ENCODE measurements at places on chromosomes 11 and 22. TPM values are rescaled to one million over a fixed set of nuclear protein-coding genes. Genes with fewer than 3 reads are reported as not detected.

- no peak for DNase-seq
Observed at GRCh38 chr22:37386441-37386840, 40.8 kb downstream of the ELFN2 start.

- peak; percentile 8 for DNase-seq
Observed at GRCh38 chr11:96008161-96008720, 84.3 kb upstream of the MTMR2 start.

Gene NCR3LG1
- 1.8 TPM for total RNA-seq

Gene OR2AT4
- total RNA-seq = not detected

DNA sequence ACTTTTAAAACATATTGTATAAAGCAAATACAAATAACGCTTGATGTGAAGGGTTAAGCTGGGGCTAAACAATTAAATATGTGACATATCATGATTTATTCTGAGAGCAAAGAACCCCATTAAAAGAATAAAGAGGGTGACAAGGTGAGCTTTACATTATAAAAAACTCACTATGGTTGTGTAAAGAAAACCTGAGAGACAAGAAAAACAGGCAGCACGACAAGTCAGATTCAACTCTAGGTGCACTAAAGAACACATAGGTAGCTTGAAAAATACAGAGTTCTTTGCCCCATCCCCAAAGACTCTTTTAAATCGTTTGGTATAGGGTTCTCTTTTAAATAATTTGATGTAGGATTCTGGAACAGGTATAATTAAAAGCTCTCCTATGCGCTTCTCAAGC lies 63.5 kb downstream of the LUZP2 start:
- no peak for DNase-seq

DNA sequence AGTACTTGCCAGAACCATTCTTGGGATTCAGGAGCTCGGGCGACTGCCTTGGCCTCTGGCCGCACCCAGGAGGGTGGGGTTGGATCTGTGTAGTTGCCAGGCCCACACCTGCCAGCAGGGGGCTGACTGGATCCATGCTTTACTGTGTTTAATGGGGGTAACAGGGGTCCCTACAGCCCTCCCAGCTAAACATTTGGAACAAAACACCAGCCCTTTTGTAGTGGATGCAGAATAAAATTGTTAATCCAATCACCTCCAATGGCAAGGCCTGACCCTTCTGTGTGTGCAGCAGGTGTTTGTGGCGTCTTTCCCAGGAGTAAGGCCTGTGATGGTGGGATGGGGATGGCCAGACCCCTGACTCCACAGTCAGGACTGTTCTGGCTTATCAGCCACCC lies 22.5 kb downstream of the SUN2 start:
- DNase-seq = no peak

- no peak for DNase-seq
Observed at GRCh38 chr11:41879214-41879613, 419.8 kb upstream of the LRRC4C start.

DNA sequence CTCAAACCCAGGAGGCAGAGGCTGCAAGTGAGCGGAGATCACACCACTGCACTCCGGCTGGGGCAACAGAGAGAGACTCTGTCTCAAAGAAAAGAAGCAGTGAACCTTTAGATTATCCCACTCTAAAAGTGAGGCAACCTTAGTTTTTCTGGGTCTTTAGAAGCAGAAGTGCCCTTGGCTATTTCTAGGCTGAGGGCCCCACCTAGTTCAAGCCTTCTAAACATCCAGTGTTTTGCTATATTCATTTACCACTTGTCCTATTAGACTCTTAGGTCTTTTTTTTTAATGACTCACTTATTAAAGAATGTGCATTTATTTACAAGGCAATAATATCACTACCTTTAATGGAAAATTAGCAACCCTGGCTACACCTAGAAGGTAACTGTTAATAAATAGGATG lies 16.7 kb upstream of the EHF start:
- no peak for DNase-seq

Gene MMP13
- total RNA-seq = not detected

DNA sequence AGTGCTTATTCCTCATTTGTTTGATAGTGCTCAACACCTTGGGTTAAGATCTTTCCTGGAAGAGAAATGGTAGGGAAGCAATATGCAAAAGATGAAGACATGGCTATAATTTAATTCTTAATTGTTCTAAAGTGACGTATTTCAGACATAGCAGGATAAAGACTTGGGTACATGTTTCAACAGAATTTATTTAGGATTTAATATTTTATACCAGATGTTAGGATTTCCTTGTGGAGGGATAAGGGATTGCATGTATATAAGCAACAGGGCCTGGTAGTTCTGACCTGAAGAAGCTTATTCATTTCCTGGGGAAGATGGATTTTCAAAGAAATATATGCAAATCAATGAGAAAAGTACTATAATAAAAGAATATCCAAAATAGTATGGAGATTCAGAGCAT lies 163.8 kb downstream of the FAT3 start:
- DNase-seq = no peak

GRCh38 chr11:44955015-44955738 lies 4.5 kb upstream of the TP53I11 start:
- no peak for DNase-seq

GRCh38 chr11:23502826-23503225 lies 642.6 kb upstream of the CCDC179 start:
- no peak for DNase-seq

- no peak for DNase-seq
Observed at GRCh38 chr11:10158461-10158860, 135.6 kb downstream of the SBF2 start.

DNA sequence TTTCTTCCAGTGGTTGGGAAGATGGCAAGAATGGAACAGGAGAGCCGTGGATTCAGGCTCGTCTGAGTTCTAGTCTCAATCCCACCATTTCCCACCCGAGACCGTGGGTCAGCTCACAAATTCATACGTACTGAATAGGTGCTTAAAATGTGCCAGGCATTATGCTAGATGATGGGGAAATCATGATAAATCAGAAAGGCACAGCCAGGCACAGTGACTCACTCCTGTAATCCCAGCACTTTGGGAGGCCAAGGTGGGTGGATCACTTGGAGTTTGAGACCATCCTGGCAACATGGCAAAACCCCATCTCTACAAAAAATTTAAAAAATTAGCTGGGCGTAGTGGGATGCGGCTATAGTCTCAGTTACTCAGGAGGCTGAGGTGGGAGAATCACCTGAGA lies 7.1 kb downstream of the TRIOBP start:
- no peak for DNase-seq

GRCh38 chr11:13098063-13098462 lies 88.9 kb downstream of the RASSF10 start:
- peak; percentile 9 for DNase-seq

DNA sequence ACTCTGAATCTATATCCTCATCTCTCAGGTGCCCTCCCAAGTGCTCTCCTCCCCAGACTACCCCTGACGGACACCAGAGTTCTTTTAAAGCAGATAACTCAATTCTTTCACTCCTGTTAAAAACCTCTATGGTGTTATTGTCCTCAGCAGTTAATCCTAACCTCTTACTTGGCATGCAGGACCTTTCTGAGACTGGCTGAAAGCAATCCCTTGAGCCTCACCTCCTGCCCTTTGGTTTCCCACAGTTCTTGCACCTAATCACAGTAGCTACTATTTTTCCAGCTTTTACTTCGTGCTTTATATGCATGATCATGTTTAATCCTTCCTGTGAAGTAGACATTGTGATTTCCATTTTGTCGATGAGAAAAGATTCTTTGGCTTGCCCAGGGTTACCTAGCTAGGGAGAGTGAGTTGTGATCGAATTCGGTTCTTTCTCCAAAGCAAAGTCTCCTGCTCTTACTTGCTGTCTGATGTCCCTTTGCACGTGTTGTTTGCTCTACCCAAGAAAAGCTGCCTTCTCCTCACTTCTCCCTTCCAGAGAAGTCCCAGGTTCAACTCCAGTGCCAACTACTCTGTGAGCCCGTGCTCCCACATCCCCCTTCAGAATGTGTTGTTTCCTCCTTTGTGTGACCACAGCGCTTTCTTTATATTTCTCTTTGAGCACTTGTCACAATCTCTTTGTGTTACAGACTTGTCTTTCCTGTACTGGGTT lies 2.1 kb downstream of the UBE2L3 start:
- no peak for DNase-seq

DNA sequence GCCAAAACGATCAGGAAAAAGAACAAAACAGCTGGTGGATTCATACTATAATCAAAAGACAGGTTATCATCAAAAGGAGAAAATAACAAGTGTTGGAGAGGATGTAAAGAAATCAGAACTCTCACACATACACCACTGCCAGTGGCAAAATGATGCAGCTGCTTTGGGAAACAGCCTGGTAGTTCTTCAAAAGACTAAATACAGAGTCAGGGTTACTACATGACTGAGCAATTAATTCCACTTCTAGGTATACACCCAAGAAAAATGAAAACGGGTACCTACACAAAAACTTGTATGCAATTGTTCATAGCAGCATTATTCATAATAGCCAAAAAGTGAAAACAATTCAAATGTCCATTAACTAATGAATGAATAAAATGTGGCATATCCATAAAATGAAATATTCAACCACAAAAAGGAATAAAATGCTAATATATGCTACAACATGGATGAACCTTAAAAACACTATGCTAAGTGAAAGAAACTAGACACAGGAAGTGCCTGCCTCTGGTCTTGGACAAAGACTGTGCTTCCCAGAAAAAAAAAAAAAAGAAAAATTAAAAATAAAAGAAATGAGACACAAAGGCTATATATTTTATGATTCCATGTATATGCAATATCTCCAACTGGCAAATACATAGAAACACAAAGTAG lies 8.3 kb downstream of the UEVLD start:
- no peak for DNase-seq

DNA sequence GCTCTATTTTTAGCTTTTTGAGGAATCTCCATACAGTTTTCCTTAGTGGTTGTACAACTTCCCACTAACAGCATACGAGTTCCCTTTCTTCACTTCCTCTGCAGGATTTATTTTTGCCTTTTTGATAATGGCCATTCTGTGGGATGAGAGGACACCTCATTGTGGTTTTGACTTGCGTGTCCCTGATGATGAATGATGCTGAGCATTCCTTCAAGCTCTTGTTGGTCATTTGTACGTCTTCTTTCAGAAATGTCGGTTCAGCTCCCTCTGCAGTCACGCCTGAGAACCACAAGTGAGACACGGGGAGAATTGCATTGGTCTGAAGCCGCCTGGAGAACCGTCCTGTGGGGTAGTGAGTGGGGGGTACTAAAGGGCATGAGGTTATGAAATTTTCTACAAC lies 2.0 kb upstream of the KRTAP5-10 start:
- no peak for DNase-seq

Gene CD151
- total RNA-seq = 70.8 TPM

Gene APOA4
- total RNA-seq = not detected

- no peak for DNase-seq
Observed at GRCh38 chr11:60265373-60266214, 14.9 kb upstream of the MS4A4A start.

Gene FAM227A
- 3.2 TPM for total RNA-seq

GRCh38 chr11:128482512-128483191 lies 104.7 kb downstream of the ETS1 start:
- DNase-seq = no peak
